Activated CD8-positive, alpha-beta memory T cell treated with anti-CD3 and anti-CD28 coated beads for 24 hours (primary cell): ENCODE measurements at places on chromosomes 13 and 19.

- DNase-seq = no peak
These were observed 758 bp upstream of the TECR start for GRCh38 chr19:14528419-14529253.

DNA sequence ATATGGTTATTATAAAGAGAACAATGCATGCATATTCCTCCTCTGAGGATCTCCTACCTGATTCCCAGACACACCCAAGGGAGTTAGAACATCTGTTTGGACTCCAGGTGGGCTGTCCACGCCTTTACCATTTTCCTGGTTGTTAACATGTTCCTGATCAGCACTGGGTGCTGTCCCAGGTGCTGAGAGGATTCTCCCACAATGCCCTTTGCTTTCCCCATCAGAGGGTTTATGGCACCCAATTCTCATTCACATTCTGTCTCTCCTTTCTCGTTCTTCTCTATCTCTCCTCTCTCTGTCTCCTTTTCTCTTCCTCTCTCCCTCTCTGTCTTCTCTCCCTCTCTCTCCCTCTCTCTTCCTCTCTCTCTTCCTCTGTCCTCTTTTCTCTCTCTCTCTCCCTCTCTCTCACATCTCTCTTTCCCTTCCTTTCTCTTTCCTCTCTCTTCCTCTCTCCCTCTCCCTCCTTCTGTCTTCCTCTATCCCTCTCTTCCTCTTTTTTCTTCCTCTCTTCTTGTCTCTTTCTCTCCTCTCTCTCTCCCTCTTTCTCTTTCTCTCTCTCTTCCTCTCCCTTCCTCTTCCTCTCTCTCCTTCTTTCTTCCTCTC is 3.3 kb upstream of the RDH13 start:
- no peak for DNase-seq

DNA sequence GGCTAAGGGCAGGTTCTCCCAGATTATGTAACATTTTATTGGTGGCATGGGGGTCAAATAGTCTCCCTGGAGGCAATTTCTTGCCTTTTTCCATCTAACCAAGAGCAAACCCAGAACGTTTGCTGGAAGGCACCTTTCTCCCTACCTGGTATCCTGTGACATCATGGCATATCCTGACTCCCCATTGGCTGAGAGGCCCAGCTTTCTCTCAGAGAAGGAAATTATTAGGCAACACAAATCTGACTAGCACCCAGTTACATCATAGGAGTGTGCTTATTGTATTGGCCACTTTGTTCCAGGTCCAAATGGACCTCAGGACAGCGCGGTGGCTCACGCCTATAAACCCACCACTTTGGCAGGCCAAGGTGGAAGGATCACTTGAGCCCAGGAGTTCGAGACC is 13.0 kb downstream of the NTN5 start:
- no peak for DNase-seq

DNA sequence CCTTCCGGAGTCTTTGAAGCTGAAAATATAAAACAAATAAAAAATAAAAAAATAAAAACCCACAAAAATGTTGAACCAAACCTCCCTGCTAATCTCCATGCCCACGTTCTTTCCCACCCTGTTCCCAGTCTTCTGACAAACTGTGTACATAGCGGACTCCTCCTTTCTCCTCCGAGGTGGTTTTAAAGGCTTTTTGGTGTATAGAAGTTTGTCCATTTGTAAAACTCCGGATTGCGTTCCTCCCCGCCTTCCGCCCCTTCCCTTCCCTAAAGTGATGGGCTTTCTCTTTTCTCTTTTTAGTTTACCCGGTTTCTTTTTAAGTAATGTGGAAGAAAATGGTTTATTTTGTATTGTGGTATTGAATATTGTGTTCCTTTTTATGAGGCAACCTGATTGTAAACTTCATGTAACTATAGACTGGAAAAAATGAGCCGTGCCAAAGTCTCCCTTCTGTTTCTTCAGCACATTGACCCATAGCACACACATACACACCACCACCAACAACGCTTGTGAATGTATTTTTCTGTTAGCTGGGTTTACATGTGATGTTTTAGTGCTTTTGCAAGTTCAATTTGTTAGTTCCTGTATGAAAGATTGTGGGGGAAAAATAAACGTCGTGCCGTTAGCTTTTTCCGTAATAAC is 4.4 kb downstream of the ZIC2 start:
- DNase-seq = no peak

GRCh38 chr19:10230173-10230860 is 814 bp downstream of the S1PR2 start:
- DNase-seq = peak; percentile 79

DNA sequence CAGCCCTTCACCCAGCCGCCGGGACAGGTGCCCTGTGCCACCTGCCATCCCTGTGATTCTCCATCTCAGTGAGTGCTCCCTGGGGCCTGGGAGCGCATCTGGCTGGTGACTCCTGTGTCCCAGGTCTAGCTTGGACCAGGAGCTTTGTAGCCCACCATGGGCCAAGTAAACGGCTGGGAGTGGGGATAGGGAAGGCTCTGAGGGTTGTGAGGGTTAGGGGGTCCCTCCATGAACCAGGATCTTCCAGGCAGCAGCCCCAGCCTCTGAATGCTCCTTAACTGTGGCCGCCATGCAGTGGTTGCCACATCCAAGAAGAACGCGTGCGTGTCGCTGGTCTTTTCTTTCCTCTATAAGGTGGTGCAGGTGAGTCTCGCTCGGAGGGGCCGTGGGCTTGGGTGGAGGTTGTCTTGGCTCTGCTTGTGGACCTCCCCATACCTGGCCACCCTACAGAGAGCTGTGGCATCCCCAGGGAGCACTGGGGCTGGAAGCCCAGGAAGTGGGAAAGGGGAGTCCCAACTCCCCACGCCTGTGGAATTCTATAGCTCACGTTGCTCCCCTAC is 8.4 kb downstream of the AP1M1 start:
- no peak for DNase-seq
